ENCODE measurements at places on chromosomes 12 and 14. TPM values are rescaled to one million over a fixed set of nuclear protein-coding genes. Genes with fewer than 3 reads are reported as not detected.

GRCh38 chr14:34461334-34462131 lies 507 bp downstream of the SPTSSA start:
- no peak for DNase-seq

The SERPINA12 gene
- 0.29 TPM for polyA plus RNA-seq

DNA sequence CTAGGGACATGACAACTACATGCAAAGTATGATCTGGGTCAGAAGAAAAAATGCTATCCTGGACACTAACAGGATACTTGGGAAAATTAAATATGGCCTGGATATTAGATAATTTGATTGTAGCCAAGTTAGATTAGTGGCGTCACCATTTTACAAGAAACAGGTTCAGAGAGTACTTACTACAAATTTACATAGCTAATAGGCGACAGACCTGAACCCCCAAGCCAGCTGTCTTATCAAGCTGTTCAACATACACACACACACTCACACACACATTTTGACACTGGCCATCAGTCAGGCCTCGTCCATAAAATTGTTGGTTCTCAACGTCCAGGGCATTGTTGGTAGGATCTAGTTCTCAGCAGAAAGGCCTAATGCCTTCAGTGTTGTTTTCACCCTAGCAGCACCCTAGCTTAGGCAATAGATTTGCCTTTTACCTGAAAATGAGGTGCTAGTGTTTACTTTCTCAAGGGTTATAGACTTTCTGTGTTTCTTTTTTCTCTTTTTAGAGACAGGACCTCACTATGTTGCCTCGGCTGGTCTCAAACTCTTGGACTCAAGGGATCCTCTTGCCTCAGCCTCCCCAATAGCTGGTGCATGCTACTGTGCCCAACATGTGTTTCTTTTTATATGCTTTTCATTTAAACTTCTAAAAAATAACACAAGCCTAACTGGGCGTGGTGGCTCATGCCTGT lies 3.3 kb upstream of the C14orf93 start:
- DNase-seq: no peak

GRCh38 chr12:85755760-85756159 lies 80.4 kb downstream of the RASSF9 start:
- DNase-seq: no peak

The RNASE7 gene
- polyA plus RNA-seq: 0.96 TPM

The CCDC197 gene
- polyA plus RNA-seq: not detected

DNA sequence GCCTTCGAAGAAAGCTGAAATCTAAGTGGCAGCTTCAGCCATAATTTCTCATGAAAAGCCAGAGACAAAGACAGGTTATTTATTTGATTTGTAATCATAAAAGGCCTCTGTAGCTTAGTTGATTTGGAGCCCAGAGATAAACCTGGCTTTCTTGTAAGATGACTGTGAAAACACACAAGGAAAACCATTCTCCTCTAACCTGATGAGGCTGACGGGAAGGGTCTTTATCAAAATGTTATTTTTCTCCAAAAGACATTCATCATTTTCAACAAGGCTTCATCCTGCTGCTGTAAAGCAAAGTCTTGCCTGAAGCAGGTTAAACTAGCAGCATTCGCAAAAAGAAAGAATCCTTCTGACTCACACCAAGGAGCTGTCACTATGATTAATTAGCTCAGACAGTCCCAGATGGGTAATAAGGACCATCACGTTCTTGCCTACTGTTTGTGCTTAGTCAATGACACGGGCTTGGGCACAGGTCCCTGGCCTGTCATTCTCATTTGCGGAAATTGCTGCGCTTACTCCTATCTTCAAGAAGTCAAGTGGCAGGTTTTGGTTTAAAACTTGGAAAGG lies 286.6 kb downstream of the C12orf75 start:
- DNase-seq: no peak

The CLEC4E gene
- polyA plus RNA-seq: 2.1 TPM

- no peak for DNase-seq
Observed at GRCh38 chr12:102376181-102376747, 104.1 kb downstream of the IGF1 start.

DNA sequence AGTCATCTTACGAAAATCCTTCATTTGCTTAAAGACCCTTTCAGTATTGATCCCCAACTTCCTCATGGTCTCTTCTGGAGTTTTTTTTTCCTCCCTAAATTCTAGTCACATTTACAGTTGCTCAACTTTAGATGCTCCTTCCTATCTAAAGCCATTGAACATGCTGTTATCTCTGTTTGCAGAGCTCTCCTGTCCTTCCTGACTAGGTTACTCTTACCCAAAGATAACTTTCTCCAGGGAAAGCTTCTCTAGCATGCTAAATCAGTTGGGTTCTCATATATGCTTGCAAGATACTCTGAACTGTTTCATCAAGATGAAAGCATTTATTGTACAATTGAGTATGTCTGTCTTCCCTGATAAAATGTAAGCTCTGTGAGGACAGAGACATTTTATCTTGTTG lies 1.8 kb upstream of the RAB21 start:
- no peak for DNase-seq

DNA sequence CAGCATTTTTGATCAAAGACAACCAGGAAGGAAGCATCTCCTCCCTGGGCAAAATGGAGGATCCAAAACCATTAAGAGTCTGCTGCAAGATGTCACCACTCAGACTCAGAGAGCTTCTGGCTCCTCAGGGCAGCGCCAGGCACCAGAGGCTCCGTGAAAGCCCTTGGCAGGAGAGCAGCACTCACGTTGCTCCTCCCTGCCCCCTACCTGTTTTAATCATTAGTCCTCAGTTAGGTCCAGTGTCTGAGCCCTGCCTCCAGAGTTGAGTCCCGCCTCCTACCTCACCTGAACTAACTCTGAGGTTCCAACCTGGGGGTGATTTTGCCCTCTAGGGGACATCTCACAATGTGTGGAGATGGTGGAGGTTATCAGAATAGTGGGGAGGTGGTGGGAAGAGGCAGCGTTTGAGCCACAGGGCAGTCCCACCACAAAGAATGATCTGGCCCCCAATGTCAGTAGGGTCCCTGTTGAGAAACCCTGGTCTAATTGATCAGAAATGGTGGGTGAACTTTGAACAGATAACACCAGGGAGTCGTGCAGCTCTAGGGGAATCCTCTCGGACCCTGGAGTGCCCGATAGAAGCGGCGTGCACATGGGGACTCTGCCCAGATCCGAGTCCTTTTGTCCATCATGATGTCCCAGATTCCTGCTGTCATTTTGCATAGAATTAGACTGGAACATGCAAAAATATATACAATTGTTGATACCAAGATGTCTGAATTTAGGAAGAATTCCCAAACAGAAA lies 156.7 kb upstream of the DIO3 start:
- no peak for DNase-seq

The A2M gene
- polyA plus RNA-seq: 259 TPM

The KRT85 gene
- polyA plus RNA-seq: not detected

DNA sequence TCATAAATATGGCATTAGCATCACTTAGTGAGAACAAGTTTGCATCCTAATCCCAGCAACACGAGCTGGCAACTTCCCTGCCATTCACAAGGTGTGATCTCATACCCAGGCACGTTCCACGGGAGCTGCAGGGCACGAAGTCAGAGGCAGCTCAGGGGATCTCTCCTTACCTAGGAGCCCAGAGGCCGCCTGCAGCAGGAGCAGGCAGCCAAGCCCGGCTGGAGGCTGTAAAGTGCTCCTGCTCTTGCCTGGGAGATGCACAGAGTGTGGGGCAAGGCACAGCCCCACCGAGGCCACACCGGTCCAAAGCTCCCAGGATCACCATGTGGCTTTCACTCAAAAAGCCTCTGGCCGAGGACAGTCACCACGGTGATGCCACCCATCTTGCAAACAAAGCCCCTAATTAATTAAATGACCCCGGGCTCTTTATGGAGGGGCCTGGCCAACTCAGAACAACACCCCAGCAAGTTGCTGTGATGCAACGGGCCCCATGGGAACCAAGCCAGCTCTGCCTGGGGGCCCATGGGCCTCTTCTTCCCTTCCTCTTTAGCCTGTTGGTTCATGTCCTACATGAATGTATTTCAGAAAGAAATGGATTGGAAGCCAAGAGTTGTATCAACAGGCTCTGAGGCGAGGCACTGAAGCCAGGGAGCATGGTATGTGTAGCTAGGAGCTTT lies 26.5 kb downstream of the NUAK1 start:
- no peak for DNase-seq

The CLEC2D gene
- 14.3 TPM for polyA plus RNA-seq

DNA sequence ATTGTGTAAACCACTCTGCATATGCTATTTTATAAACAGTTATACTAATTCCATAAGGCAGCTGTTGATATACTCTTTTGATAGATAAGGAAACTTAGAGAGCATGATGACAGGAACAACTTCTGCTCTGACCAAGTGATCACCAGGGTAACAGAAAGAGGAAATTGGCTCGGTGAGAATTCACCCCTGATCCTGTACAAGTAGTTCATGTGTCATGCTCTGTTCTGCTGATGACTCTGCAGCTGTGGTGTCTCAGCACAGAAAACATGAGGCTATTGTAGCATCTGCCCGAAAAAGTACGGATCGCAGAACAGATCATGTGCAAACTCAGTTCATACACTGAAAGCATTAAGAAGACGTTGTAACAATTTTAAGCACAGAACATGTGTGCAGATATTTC lies 345.0 kb downstream of the LRIG3 start:
- no peak for DNase-seq

The KCNA1 gene
- polyA plus RNA-seq: 0.12 TPM

The CLEC6A gene
- polyA plus RNA-seq: 0.17 TPM

DNA sequence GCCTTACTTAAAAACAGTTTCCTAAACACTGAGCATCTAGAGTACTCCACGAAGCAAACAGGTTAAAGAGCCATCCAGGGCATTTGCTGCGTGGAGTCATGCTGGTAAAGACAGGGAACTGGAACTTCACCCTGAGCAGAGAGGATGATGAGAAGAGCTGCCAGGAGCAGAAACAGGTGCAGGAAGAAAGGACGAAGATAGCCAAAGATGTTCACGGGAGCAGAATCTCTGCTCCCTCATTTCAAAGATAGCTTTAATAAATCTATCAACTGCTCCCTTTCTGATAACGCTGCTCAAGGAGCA lies 280.8 kb upstream of the FKBP4 start:
- DNase-seq: no peak

The ASIC1 gene
- 4.0 TPM for polyA plus RNA-seq

- DNase-seq: no peak
Observed at GRCh38 chr14:68469208-68469713, 323.6 kb downstream of the ZFP36L1 start.

DNA sequence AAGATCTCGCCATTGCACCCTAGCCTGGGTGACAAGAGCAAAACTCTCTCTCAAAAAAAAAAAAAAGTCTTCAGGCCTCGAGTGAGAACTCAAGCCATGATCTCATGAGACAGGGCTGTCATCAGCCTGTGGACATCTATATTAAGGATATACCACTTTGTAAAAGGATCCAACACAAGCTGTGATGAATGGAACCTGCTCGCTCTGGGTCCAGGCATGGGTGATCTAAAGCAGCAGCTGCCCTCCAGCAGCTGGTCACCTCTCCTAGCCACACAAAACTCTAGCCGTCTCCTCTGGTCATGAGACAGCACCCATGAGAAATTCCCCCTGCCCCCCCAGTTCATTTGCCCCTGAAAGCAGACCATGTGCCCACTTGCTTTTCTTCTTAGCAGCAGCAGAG lies 19.1 kb upstream of the DGLUCY start:
- DNase-seq: no peak

GRCh38 chr12:62698701-62699101 lies 232.1 kb downstream of the MON2 start:
- DNase-seq: no peak

The CD163 gene
- 9.4 TPM for polyA plus RNA-seq

- no peak for DNase-seq
Observed at GRCh38 chr12:6708960-6709394, 8.4 kb upstream of the PIANP start.

GRCh38 chr12:97960741-97961608 lies 498.4 kb downstream of the RMST start:
- peak; percentile 1 for DNase-seq

GRCh38 chr14:42000450-42000849 lies 393.8 kb downstream of the LRFN5 start:
- no peak for DNase-seq

DNA sequence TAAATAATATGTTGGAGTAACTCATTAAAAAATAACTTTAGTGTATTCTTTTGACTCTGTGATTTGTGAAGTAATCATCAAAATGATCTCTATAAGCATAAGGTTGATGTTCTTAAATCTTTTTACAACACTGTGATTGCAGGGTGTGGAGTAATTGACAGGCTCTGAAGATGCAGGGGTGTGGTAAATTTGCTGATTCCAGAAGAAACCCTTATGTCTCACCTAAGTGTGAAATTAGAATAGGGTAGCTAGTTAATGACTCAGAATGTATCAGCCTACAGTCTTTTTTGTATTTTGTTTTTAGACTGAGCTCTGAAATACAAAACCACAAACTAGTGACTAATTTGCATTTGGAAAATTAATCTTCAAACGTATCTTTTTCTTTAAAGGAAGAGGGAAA lies 5.9 kb downstream of the PRPF39 start:
- DNase-seq: no peak

DNA sequence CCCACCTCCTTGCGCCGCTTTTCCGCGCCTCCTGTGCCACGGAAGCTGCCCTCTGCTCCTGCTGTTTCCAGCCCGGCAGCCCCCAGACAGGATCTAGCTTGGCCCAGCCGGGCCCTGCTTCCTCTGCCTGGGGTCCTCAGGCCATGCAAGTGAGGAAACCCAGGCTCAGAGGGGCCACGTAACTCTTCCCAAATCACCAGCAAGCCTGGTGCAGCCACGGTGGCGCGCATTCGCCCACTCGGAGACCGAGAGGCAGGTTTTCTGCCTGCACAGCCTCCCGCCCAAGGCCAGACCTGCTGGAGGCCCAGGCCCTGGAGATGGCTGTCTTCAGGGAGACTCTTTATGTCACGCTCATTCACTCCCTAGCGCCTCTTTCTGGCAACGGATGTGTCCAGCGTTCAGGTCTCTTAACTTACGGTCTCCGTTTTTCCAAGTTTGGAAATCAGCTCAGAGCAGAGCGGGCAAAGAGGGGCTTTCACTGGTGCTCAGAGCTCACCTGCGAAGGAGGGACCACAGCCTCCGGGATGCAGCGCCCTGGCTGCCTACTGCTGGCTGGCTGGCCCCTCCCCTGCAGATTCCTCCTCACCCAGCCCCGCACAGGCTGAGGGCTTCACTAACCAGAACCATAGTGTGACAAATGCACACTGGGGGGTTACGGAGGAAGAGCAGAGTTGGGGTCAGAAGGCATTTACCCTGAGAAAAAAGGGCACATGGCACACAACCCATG lies 20.6 kb upstream of the CEP170B start:
- no peak for DNase-seq

- DNase-seq: no peak
Observed at GRCh38 chr12:131987552-131987951, 37.8 kb downstream of the EP400 start.

- no peak for DNase-seq
Observed at GRCh38 chr14:65002586-65003210, 16.0 kb downstream of the FNTB start.
